Activated CD4-positive, alpha-beta T cell treated with anti-CD3 and anti-CD28 coated beads, Interleukin-2, amount 50 U/mL, for 24 hours (primary cell): ENCODE measurements at places on chromosomes 5 and 9.
A peak's percentile ranks its signal among the peaks of the same experiment; 100 is the strongest.

GRCh38 chr5:118616281-118616680 lies 372.1 kb downstream of the DTWD2 start:
- DNase-seq: no peak

DNA sequence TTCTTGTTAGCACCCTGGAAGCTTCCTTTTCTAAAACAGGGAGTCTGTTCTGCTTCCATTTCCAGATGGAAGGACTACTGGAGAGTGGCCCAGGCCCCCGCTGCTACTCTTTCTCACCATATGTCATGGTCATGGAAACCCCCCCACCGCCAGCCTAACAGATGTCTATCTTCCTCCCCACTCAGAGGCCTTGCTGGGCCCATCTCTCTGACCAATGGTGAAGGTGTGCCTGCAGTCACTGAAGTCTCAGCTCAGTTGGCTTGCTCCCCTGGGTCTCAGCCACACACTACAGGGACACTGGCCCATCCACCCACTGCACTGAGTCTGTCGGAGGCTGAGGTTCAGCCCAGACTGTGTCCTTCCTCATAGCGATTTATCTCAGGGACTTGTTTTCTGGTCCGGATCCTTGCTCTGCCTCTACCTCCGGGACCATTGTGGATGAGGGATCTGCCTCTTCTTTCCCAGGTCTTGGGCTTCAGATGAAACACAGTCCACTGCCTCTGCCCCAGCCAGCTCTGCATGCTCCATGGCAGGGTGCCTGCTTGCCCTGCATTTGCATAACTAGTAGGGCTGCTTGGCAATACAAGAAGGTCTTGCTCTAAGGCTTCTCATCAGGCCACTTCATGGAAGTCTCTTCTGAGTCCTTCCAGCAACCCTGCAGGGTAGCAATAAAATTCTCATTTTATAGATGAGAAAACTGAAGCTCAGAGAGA lies 30.8 kb downstream of the GALNT12 start:
- no peak for DNase-seq

DNA sequence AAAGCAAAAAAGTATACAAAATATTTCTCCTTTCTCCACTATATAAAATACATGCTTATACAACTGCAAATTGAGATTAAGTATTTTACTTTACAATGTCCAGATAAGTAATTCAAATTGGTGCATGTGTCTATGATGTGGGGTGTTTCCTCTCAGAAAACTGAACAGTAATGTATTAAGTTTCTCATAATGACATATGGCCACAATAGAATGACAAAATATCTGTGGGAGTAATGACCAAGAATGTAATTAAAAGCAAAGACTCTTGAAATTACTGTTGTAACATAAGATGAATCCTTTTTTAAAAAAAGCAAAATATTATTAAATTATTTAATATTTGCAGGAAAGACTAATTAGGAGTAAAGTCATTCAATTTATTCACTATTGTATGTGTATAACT lies 155.1 kb downstream of the RFX3 start:
- no peak for DNase-seq

- DNase-seq: no peak
Observed at GRCh38 chr9:26637101-26637500, 255.5 kb downstream of the CAAP1 start.

DNA sequence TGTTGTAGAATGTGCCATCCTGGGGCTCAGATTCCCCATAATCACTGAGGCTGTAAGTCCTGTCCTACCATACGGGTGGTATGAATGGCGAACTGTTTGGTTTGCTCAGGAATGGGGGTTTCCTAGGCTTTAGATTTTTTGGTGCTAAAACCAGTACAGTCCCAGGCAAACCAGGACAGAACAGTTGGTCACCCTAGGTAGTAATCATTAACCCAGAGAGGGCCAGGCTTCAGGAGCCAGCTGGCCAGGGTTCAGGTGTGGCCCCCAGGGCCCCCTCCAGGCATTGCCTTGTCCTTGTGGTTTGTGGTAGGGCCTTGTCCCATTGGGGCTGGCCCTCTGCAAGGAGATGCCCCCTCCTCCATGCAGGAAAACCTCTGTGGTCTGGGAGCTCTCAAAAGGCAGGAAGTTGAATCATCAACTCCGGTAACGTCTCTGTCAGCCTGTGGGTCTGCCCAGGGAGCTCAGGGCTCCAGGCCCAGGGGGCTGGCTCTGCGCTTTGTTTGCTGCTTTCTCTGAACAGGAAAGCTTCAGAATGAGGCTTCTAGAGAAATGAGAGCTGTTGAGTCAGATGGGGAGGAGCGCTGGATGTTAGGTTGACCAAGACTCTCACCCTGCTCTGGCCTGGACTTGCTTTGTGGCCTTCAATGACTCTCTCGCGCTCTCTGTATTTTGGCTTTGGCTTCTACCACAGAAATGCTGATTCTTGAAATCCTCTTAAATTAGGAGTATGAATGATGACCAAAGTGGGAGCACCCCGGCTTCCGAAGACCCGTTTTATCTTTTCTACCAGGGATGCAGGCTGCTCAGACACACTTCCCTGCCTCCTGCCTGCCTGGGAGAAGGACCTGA lies 22.2 kb upstream of the JADE2 start:
- DNase-seq: peak; percentile 55

GRCh38 chr5:135568923-135569360 lies 9.8 kb downstream of the CXCL14 start:
- DNase-seq: no peak
